EL (cell line): ENCODE measurements at places on chromosomes 2 and 18.

DNA sequence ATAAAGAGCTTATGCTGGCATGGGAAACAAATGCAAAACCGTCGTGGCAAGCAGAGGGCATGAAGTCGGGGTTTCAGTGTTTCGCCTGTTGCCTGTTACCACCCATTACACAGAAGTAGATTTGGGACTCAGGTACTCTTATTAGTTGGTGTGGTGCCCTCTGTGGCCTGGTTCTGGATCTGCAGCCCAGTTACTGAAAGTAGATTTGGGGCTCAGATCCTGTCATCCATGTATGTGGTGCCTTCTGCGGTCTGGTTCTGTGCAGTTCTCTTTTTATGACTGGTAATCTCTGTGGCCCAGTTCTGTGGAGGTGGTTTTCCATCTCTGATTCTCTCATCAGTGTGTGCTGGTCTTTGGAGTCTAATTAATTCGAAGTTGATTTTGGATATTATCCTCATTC, 45.2 kb downstream of the ADNP2 start:
- DNase-seq: peak; percentile 31

DNA sequence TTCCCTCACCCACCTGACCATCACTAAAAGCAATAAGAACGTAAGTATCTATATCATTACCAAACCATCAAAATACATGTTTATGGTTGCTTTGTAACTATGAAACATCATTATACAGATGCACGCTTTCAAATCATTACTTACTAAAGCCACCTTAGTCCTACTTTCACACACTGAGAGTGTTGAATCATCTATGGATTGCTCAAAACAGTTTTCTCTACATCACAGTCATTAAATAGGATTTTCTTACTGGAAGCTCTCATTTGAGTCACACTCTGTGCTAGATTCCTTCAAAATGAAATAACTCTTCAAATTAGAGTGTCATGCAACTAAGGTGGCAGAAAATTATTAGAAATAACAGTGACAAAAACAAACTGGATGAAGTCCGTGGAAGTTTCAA, 878.4 kb downstream of the CPS1 start:
- DNase-seq: no peak

DNA sequence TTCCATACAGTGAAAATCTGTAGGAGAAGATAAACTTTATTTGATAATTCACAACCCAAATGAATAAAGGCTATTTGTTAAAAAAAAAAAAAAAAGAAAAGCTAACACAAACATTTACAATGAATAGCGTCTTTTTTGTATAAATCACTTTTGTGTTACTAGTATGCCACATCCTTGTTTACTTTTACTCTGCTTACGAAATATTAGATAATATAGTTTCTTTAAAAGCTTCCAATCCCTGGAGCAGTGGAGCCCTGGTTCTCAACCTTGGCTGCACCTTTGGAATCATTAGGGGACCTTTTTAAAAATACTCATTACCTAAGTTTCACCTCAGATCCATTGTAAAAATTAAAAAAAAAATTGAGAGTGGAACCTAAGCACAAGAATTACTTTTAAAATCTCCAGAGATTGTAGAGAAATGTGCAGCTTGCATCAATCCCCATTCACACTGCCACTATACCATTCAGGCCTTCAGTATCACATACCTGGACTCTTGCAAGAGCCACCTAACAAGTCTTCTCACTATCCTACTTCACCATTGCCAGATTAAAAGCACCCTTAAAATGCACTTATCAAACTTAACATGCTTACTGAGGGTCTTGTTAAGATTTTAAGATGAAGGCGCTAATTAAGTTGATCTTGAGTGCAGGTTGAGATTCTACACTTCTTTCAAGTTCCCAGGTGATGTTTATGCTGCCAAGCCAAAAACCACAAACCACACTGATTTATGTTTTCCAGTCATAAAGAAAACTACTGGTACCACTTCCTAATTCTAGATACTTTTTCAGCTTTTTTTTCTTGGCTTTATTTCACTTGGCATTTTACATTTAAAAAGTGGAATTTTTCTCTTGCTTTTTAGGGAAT, 59.7 kb upstream of the ZC3H15 start:
- DNase-seq: no peak

GRCh38 chr18:60232541-60232940, 140.0 kb downstream of the MC4R start:
- DNase-seq: peak; percentile 18

DNA sequence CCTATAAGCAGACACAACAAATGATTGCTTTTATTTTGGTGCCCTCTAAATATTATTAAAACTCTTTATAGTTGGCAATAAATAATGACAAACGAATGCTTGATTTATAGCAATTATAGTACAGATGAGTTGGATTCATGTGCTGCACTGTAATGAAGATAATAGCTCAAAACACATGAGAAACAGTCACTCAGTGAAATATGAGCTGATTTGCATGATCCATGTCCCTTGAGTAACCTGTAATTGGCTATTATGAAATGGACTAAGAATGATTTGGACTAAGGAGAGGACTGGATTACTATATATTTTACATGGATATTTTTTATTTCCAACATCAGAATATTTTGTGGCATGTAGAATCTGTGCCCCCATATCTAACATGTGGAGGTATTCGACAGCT, 365.6 kb upstream of the UBE2E3 start:
- DNase-seq: no peak

- DNase-seq: peak; percentile 46
Measured at GRCh38 chr2:10137053-10137843, 14.7 kb downstream of the RRM2 start.

GRCh38 chr2:121372721-121373353, 87.8 kb upstream of the TFCP2L1 start:
- DNase-seq: no peak

- no peak for DNase-seq
Measured at GRCh38 chr2:224781400-224781799, 65.2 kb upstream of the CCDC195 start.

DNA sequence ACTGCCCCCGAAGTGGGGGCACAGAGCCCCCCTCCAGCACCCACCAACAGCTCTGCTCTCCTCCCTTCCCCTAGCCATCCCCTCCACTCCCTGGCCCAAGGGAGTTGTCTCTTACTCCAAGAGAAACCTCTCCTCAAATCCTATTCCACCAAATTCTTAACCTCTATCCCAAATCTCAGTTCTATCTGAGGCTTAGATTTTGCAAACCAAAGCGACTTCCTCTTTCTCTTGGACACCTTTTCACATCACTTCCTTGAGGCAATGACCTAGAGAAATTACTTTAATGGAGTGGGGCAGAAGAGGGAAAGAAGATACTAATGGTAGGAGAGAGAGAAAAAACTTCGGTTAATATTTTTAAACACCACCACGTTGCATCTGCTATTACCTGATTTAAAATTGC, 167.2 kb downstream of the SS18 start:
- no peak for DNase-seq

DNA sequence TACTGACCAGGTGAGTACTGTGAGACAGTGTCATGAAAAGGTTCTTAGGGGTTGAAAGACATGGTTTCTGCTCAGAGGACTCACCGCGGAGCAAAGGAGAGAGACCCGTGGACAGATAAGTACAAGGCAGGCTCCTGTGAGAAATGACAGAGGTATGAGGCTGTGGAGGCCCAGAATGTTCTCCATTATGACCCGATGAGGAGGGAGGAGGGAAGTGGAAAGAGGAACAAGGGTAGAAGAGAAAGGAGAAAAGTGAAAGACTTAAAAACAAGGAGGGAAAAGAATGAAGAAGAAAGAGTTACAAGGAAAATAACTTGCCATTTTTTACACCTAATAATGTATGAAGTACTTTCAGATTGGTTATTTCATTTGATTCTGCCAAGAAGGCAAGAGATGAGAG, 29.8 kb downstream of the MAPRE3 start:
- no peak for DNase-seq

DNA sequence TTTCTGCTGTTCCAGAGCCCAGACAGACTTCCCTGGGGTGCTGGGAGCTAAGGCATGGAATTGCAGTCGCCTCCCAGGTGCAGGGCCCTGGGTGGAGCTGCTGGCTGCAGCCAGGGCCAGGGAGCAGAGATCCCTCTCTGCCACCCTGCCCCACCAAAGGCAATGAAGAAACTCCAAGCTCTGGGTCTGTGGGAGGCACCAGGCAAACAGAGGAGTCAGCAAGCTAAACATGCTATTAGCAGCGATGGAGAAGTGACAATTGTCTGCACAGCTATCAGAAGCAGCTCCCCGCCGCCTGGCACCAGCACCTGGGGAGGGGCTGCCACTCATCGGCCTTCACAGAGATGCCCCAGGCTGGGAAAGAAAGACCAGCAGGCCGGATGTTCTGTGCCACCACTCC, 28.0 kb upstream of the COX5B start:
- no peak for DNase-seq

- DNase-seq: no peak
Measured at GRCh38 chr18:36709315-36709714, 119.5 kb downstream of the TPGS2 start.
